ENCODE measurements at places on chromosomes 2 and 18. TPM values are rescaled to one million over a fixed set of nuclear protein-coding genes. Genes with fewer than 3 reads are reported as not detected.

GRCh38 chr2:110708455-110708854 lies 23.9 kb upstream of the ACOXL start:
- H3K36me3 ChIP-seq: no peaks in the 10 kb centered on the region
- no peak overlapping the region for H3K27ac ChIP-seq
- H3K4me1 ChIP-seq: no peaks in the 10 kb centered on the region
- H3K4me3 ChIP-seq: no peak overlapping the region

- H3K27me3 ChIP-seq: no peaks in the 10 kb centered on the region
- H3K4me1 ChIP-seq: no peaks in the 10 kb centered on the region
- no peak overlapping the region for H3K4me3 ChIP-seq
These were observed 5.4 kb downstream of the ALPG start for GRCh38 chr2:232411901-232412629.

- DNase-seq: no peak
- no peak overlapping the region for H3K27ac ChIP-seq
- no peaks in the 10 kb centered on the region for H3K4me1 ChIP-seq
- no peaks in the 10 kb centered on the region for H3K36me3 ChIP-seq
- no peaks in the 10 kb centered on the region for H3K27me3 ChIP-seq
These were observed 33.8 kb downstream of the ARHGAP15 start for GRCh38 chr2:143162997-143163396.

DNA sequence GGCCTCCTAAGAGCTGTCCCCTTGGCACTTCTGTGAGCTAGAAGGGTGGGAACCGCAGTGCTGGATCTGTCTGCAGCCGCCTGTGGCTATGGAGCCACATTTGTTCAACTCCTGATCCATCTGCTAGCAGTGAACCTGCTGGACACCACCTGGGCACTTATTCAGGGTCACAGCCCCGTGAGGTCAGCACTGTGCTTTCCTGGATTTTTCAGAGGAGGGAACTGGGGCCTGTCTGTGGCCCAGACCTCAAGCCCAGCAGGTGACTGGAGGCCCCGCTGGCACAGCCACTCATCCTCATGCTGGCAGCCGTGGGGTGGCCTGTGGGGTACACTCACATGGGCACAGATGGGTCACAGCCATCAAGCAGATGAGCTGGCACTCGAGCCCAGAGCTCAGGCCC lies 155.3 kb downstream of the TFCP2L1 start:
- no peak overlapping the region for H3K4me3 ChIP-seq
- H3K4me1 ChIP-seq: no peaks in the 10 kb centered on the region
- H3K36me3 ChIP-seq: no peaks in the 10 kb centered on the region
- DNase-seq: no peak
- no peaks in the 10 kb centered on the region for H3K27me3 ChIP-seq
- H3K27ac ChIP-seq: no peak overlapping the region

- no peaks in the 10 kb centered on the region for H3K36me3 ChIP-seq
- no peak for DNase-seq
- no peaks in the 10 kb centered on the region for H3K27me3 ChIP-seq
These were observed 453.0 kb downstream of the KCNJ3 start for GRCh38 chr2:155151472-155151871.

GRCh38 chr18:8496186-8496585 lies 113.1 kb upstream of the RAB12 start:
- no peaks in the 10 kb centered on the region for H3K4me1 ChIP-seq
- no peak overlapping the region for H3K4me3 ChIP-seq
- H3K27ac ChIP-seq: no peak overlapping the region
- DNase-seq: no peak

The GPR45 gene
- not detected for total RNA-seq

The KRTCAP3 gene
- 11.9 TPM for total RNA-seq

The INPP4A gene
- 12.2 TPM for total RNA-seq

The IMMT gene
- total RNA-seq: 37.1 TPM
